ENCODE measurements at places on chromosomes 12 and 14. TPM values are rescaled to one million over a fixed set of nuclear protein-coding genes. Genes with fewer than 3 reads are reported as not detected.

The CACNB3 gene
- 18.6 TPM for total RNA-seq

- no peak for DNase-seq
These were observed 15.2 kb downstream of the MDGA2 start for GRCh38 chr14:47660158-47660557.

DNA sequence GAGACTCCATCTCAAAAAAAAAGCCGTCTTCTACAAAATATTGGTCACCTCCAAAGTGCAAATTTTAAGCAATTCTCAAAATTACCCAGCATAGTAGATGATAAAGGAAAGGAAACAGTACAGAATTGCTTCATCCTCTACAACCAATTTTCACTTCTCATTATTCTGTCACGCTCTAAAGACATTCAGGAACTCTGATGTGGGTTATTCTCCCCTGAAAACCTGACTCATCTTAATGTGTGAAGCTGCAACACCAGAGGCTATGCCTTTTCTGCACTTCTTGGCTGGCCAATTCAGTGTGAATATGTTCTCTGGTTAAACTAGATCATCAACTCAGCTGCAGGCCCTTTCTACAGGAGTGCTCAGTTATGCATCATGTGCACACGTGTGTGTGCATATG is 11.0 kb downstream of the PTGER2 start:
- peak; percentile 74 for DNase-seq

DNA sequence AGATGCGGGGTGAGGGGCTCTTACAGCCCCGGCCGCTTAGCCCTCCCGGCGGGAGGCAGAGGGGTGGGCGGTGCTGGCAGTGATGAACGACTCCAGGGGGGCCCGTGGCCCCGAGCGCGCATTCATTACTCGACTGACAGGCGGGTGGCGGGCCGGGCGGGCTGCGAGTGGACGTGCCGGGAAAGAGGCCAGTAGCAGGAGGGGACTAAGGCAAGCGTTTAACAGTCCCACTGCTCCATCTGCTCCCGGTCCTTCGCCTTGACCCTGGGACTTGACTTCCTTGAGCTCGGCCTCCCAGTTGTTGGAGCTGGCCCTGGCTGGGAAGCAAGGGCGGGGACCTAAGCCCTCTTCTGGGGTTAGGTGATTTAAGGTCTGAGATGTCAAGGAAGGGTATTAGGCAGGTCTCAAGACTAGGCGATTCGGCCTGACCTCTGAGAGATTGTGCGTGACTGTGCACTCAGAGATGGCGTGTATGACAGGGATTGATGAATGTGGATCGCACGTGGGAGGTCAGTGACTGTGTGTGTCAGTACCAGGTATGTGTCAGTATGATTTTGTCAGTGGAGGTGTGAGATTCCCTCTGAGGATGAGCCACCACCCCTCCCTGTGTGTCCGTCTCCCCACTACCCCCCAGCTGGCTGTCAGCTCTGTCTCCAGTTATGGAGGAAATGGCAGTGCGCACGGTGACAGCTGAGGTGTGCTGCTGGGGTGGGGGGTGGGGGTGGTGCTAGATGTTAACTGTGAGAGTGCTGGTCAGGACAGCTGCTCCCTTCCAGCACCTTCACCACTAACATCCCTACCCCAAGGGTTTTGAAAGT is 3.6 kb upstream of the DNAJC22 start:
- DNase-seq: peak; percentile 33

The TARBP2 gene
- 54.1 TPM for total RNA-seq

DNA sequence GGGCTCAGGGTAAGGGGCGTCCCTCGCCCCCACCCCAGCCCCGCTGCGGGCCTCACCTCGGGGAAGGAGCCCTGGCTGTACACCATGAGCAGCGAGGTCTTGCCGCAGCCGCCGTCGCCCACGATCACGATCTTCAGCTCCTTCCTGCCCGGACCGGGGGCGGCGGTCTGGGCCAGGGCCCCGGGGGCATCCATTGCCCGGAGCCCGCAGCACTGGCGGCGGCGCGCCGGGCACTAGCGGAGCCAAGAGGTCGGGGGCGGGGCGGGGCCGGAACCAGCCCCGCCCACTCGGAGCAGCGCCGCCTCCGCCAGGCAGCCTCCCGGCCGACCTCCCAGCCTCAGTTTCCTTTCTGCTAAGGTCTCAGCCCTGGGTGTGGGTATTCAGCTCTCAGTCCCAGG is at the start of gene RHOF:
TSS of gene RHOF (minus strand) at position 249 of the 398 bp plus-strand sequence. CDS start at position 194, 55 bp downstream.
- peak; percentile 56 for DNase-seq

GRCh38 chr14:64830961-64831360 is 48.7 kb downstream of the SPTB start:
- DNase-seq: no peak

GRCh38 chr14:100442036-100442435 is 118.9 kb downstream of the SLC25A47 start:
- no peak for DNase-seq

DNA sequence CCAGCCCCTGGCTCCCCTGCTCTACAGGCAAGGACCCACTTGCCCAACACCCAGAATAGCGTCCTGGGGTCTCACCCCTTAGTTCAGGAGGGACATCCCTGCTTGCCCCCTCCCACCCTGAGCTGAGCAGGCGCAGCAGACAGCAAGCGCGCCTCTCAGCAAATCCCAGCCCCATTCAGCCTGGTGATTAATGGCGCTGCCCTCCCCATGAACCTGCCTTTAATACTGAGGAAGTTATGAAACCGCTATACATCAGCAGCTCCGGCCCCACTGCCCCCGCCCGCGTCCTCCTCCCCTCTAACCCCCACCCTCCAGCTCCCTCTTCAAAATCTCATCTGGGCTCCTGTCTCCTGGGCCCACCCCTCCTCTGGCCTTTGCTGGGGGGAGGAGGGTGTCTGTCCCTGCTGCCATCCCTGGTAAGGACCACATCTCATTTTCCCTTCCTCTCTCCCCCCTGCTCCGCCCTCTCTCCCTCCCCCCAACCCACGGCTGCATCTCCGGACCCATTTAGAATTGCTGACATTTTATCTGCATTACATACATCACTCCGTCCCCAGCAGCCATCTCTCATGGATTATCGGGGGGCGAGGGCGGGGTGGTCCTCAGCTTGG is 7.1 kb upstream of the SMUG1 start:
- DNase-seq: peak; percentile 30

GRCh38 chr14:90804292-90805083 is 11.7 kb downstream of the TTC7B start:
- DNase-seq: no peak

DNA sequence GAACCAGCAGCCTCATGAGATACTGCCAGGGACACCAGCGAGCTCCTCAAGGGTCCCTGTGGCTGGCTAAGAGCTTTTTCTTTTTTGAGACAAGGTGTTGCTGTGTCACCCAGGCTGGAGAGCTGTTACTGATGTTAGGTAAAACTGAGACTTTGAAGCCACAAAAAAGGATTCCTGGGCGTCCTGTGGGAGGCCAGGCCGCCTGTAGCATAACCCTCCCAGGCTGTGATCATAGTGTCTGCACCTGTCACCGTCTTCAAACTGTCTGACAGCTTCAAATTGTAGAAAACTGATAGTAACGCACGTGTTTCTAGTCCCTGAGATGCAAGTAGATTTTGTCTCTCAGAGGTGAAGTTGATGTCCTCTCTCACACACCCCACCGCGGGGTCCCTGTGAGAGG is 4.1 kb downstream of the ZFYVE21 start:
- DNase-seq: no peak

The STAC3 gene
- 1.3 TPM for total RNA-seq

- peak; percentile 44 for DNase-seq
These were observed 821 bp downstream of the TMEM106C start for GRCh38 chr12:47964106-47964728.

DNA sequence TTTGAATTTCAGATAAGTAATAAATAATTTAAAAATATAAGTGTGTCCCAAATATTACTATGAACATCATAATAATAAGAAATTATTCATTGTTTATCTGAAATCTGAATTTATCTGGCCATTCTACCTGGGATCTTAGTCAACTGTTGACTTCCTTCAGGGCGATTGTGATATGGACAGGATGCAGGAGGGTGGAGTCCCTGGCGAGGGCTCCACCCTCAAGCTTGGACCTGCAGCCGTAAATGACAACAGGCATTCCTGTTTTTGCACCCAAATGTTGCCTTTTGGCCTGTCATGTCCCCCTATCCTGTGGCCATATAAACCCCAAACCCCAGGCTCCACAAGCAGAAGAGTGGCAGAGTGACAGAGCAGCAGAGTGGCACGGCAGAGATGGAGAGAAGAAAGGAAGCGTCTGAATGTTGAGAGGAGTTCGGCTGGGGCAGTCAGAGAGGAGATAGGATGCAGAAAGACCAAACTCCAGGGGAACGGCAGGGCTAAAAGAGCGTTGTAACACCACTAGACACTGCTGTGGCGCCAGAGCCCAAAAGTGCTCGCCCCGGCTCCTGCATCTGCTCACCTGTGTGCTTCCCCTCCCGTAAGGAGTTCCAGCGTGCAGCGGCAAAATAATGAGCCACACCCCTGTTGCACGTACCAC is 39.4 kb upstream of the FUT8 start:
- no peak for DNase-seq

- DNase-seq: no peak
These were observed 98.6 kb downstream of the CACNA1C start for GRCh38 chr12:2151391-2151790.

GRCh38 chr14:71243697-71244096 is 336.4 kb downstream of the PCNX1 start:
- peak; percentile 91 for DNase-seq

DNA sequence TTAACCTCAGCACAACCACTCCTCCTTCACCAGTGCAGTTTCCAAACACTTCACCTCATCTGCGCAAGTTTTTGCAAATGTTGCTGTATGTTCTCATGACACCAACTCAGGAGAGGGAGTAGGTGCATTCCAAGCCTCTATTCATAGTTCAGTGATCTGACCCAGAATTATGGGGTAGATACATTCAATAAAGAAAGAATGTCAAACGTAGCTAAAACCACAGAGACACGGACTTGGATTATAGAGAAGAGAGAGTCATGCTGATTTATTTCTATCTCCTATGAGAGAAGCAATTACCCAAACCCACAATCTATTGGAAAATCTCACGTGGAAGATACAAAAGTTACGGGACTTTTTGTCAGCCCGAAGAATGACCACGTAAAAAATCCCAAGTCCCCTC is 1006.0 kb upstream of the TMEM132C start:
- peak; percentile 20 for DNase-seq

DNA sequence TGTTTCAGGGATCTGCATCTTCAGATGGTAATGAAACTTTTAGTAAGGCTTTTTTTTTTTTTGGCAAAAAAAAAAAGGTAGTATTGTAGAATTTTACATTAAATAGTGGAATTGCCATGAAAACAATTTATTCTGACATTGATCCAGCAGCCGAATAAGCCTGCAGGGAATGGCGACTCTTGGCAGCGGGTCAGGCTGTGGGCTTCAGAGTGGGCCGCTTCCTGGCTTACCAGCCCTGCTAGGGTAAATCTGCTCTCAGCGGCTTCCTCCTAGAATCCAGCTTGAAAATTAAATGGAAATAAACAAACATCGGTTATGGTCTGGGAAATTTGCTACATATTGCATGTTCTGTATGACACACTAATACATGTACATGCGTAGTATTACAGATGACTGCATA is 34.8 kb downstream of the SFSWAP start:
- DNase-seq: no peak

GRCh38 chr12:25743679-25744215 is 190.7 kb upstream of the LMNTD1 start:
- peak; percentile 11 for DNase-seq

GRCh38 chr12:82948491-82948890 is 261.8 kb downstream of the TMTC2 start:
- no peak for DNase-seq

The ACOT6 gene
- not detected for total RNA-seq

The KRT80 gene
- 0.38 TPM for total RNA-seq

- peak; percentile 99 for DNase-seq
These were observed 113.7 kb upstream of the NCOR2 start for GRCh38 chr12:124680863-124681778.

GRCh38 chr12:57195611-57196371 is 20.8 kb upstream of the NXPH4 start:
- no peak for DNase-seq

GRCh38 chr14:54728700-54729527 is 162.0 kb downstream of the SAMD4A start:
- peak; percentile 15 for DNase-seq

DNA sequence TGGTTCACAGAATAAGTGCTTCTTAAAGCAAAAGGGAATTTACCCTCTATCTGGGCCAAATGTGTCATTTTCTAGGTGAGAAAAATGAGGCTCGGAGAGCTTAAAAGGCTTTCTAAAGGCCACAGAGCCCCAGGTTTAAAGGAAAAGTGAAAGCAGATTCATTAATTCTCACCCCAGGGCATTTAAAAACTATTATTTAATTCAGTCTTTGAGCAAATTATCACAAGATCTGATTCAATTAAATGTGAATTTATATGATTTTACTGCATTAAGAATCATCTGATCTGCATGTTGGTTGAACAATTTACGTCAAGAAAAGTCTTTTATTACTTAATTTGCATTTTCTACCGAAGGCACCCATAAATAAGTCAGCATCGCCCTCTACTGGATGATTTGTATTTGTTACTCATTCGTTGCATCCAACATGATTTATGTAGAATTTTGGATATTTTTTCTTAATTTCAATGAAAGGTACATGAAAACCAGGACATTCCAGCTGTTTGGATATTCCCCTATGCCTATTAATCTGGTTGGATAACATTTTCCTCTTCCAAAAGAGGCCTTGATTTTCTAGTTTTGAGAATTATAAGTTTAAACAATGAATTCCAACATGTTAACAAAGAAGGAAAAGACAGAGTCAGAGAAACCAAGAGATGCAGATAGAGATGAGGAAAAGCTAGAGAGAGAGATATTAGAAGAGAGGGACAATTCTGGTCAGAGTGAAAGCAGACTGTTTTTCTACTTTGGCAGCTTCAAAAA is 19.1 kb upstream of the DHRS7 start:
- DNase-seq: peak; percentile 81

- DNase-seq: no peak
These were observed 140.3 kb downstream of the SSPN start for GRCh38 chr12:26335651-26336050.

The NTS gene
- not detected for total RNA-seq

The MMP14 gene
- 475 TPM for total RNA-seq

The TAS2R14 gene
- total RNA-seq: 0.76 TPM

The THAP2 gene
- total RNA-seq: 10.3 TPM

The TTC6 gene
- total RNA-seq: not detected

GRCh38 chr12:112340230-112340629 is 42.0 kb downstream of the HECTD4 start:
- DNase-seq: no peak

The LRP1-AS gene
- total RNA-seq: not detected

GRCh38 chr14:50943943-50944646 is at the start of gene PYGL:
Gene PYGL (minus strand): TSS chr14:50944483. CDS start chr14:50944403, 80 bp downstream.
- peak; percentile 88 for DNase-seq

DNA sequence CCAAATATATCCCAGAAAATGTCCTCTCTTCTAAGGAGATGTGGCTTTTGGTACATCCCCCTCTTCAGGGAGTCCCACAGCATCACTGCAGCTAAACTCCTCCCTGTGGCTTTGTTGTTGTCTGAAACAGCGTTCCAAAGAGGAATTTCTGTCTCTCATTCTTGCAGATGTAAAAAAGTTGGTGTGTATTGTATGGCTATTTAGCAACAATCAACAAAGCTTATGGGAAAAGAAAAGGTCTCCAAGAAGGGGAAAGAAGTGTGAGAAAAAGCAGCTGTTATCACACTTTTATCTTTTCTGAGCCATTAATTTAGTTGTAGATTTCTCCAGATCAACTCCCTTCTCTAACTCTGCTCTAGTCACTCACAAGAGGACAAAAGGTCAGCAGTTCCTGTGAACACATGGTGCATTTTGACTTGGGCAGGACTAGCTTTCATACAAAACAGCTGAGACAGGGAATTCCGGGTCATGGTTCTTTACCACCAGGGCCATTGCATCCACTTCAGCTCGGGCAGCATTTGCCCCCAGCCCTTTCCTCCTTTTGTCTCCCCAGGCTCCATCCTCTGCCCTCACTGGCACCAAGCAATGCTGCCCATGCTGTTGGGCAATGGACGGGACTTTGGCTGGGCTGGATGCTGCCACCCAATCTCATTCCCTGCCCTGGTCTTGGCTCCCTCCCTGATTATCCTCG is 184.7 kb downstream of the TMX1 start:
- DNase-seq: peak; percentile 59
